ENCODE measurements at places on chromosomes 4 and X.

- no peak overlapping the region for H3K4me3 ChIP-seq
- no peak overlapping the region for H3K27ac ChIP-seq
- no peak for DNase-seq
Measured at GRCh38 chr4:22045051-22045630, 96.6 kb upstream of the KCNIP4 start.

DNA sequence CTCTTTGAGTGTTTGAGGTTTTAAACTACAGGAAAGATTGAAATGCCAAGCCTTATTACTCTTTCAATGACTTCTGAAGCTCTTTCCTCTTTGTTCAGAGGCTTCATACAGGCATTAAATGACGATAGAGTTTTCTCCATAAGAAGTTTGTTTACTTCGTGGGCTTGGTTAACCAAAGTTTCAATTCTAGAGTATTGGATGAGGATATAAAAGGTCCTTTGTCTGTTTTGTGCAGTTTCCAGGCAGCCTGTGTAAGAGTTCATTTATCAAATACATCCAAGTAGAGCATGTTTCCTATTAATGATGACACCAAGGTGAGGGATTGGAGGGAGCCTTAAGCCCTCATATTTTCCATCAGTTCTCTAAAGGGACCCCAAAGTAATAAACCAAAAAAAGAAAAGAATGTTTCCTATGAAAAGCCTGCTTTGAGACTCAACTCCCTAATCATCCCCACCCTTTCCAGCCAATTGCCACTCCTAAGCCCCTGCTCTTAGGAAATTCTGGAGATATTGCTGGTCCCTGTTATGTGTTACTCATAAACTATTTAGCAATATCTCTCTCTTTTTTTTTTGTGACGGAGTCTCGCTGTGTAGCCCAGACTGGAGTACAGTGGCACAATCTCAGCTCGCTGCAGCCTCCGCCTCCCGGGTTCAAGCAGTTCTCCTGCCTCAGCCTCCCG lies 106.2 kb upstream of the IL13RA1 start:
- no peaks in the 10 kb centered on the region for H3K27me3 ChIP-seq
- no peaks in the 10 kb centered on the region for H3K36me3 ChIP-seq
- H3K27ac ChIP-seq: no peak overlapping the region
- no peak overlapping the region for H3K4me3 ChIP-seq

- H3K4me1 ChIP-seq: peaks cover 3% of the 10 kb centered on the region
- peak within 1 kb of the TSS; percentile 31 for H3K4me3 ChIP-seq
- no peaks in the 10 kb centered on the region for H3K36me3 ChIP-seq
- no peak for DNase-seq
- H3K27me3 ChIP-seq: peaks cover 47% of the 10 kb centered on the region
Measured at GRCh38 chrX:105822138-105823091, at the start of gene NRK. Gene NRK (plus strand): TSS chrX:105822539. CDS start chrX:105822846, 307 bp downstream.

DNA sequence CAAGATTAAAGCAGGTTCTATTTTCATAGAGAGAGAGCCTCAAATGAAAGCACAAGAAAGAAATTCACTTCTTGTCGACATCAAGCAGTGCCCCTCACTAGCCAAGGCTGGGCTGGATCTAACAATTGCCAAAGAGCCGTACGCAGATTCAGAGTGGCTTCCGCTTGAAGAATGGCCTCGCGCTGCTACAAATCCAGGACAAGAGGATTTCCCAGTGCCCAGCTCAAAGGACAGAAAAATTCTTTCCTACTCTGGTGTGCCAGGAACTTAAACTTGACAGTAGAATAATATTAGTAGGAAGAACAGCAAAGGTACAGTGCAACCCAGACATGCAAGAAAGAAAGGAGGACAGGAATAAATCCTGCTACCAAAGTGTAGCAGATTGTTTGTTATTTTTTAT lies 56.5 kb upstream of the PPARGC1A start:
- no peak overlapping the region for H3K27ac ChIP-seq
- no peak for DNase-seq
- H3K27me3 ChIP-seq: no peaks in the 10 kb centered on the region
- no peaks in the 10 kb centered on the region for H3K36me3 ChIP-seq

- no peak for DNase-seq
- H3K36me3 ChIP-seq: no peaks in the 10 kb centered on the region
- H3K27me3 ChIP-seq: no peaks in the 10 kb centered on the region
- H3K4me1 ChIP-seq: no peaks in the 10 kb centered on the region
- H3K27ac ChIP-seq: no peak overlapping the region
Measured at GRCh38 chrX:16304751-16305150, 137.5 kb downstream of the MAGEB17 start.

DNA sequence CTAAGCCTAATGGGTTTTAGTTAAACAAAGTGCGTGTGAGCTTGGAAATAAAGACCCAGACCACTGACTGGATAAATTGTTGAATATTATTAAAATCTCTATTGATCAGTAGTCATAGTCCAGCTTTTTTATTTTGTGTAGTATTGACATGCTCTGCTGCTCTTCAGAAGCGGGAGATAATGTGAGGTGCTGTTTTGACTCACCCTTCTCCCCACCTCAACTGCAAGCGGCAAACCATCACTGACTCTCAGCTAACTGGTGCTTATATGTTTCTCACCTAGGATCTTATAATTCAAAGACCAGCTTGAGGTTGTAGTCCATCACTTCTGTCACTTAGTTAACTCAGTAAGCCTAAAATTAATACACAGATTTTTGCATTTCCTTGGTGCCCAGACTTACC lies 72.2 kb downstream of the COMMD8 start:
- no peak overlapping the region for H3K4me3 ChIP-seq
- no peaks in the 10 kb centered on the region for H3K4me1 ChIP-seq
- H3K36me3 ChIP-seq: no peaks in the 10 kb centered on the region
- no peak for DNase-seq
- H3K27ac ChIP-seq: no peak overlapping the region

DNA sequence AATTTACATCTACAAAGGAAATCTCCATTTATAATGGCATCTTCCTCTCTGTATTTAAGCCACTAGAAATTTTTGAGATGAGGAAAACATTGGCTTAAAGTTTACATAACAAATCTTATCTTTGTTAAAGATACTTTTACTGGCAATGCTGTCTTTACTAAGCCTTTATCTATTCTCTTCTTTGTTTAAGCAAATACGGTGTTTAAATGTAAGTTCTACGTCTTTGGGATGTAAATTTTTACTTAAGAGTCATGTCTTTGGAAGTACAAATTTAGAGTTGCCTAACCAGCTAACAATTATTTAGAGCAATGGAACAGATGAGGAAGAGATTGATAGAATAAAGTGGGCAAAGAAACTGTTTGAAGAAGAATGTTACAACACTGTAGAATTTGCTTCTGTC lies 1024.0 kb upstream of the PCDH10 start:
- no peaks in the 10 kb centered on the region for H3K27me3 ChIP-seq
- DNase-seq: no peak
- no peak overlapping the region for H3K4me3 ChIP-seq
- no peaks in the 10 kb centered on the region for H3K36me3 ChIP-seq
- H3K4me1 ChIP-seq: no peaks in the 10 kb centered on the region

All from large intestine (tissue), 12 donors.